Right ventricle myocardium superior (tissue), 1 donor: ENCODE measurements at places on chromosomes 5 and 9. TPM values are rescaled to one million over a fixed set of nuclear protein-coding genes. Genes with fewer than 3 reads are reported as not detected.
A peak's percentile ranks its signal among the peaks of the same experiment; 100 is the strongest.

DNA sequence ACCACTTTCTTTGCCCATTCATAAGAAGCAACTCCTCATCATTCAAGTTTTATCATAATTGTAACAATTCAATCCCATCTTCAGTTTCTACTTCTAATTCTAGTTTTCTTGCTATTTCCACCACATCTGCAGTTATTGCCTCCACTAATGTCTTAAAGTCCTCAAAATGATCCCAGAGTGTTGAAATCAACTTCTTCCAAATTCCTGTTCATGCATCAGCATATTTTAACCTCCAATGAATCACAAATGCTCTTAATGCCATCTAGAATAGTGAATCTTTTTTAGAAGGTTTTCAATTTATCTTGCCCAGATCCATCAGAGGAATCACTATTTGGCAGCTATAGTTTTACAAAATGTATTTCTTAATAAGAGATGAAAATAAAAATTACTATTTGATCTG, 3.2 kb upstream of the SRP19 start:
- DNase-seq, result no peak

- no peak for DNase-seq
Measured at GRCh38 chr5:101035425-101035824, 132.3 kb upstream of the ST8SIA4 start.

GRCh38 chr5:69032009-69032408, 61.8 kb upstream of the SLC30A5 start:
- DNase-seq, result no peak

GRCh38 chr9:93595461-93595860, 19.1 kb downstream of the PHF2 start:
- DNase-seq, result no peak

DNA sequence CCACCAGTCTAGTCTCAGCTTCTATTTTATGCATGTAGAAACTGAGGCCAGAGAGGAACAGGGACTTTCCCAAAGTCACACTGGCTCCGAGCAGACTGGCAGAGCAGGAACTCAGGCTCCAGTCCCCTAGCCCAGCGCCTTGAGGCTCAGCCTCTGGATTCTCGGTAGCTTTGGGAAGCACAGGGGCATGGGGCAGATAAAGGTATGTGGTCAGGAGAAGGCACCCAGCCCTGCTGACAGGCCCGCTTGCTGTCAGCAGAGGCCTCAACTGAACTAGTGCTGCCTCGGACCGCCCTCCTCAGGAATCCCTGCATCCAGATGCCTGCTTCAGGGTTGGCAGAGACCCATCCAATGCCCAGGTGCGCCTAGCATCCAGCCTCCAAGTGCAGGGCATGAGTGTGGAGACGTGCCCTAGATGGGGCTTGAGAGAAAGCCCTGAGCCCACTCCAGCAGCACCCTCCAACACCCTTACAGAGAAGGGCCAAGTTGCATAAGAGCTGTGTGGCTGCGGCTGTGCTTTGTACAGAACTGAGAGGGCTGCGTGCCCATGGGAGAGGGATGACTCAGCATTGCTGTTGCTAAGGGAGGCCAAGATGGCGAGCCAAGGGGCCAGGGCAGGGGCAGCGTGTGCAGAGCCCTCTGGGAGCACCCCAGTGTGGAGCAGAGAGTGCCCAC, 168.6 kb downstream of the MACROH2A1 start:
- DNase-seq, result peak; percentile 81

- DNase-seq, result no peak
Measured at GRCh38 chr9:137409515-137409914, 13.4 kb downstream of the EXD3 start.

DNA sequence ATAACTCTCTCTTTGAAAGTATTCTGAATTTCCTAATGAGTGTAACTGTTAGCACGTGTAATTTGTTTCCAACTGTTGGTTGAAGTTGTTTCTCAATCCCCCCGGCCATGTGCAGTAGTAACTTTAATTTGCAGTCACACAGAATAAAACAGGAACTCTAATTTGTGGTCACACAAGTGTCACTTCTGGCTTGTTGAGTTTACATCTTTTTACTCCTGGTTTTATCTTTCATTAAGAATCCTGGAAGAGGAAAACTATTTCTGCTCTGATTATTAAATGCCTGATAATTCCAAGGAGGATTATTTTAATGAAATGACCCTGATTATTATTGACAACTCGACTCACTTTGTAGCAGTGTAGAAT, 1.2 kb downstream of the SCAMP1 start:
- no peak for DNase-seq

DNA sequence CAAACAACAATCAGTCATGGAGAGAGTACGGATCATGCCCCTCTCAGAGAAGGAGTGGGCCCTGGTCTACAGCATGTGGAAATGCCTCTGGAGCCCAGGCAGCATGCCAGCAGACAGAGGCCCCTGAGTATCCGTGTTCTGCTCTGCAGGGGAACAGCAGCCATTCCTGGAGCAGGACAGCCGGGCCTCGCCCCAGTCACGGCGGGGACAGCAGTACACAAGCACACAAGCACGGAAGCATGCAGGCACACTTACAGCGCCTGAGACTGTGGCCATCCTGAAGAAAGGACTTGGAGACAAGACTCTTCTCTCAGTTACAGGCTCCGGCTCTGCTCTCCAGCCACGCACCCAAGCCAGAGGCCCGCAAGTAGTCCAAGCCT, 102.6 kb upstream of the ALDH1B1 start:
- DNase-seq, result no peak

DNA sequence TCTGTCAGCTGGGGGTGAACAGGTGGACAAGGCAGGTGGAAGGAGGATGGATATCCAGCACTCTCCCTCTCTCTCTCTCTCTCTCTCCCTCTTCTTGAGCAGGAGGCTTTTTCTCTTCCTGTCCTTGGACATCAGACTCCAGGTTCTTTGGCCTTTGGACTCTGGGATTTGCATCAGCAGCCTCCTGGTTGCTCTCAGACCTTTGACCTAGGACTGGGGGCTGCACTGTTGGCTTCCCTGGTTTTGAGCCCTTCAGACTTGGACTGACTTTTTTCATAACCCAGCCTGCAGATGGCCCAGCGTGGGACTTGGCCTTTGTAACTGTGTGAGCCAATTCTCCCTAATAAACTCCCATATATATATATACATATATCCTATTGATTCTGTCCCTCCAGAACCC, 35.0 kb upstream of the SEMA4D start:
- DNase-seq, result no peak

GRCh38 chr5:178627259-178627598, 379 bp upstream of the CLK4 start:
- DNase-seq, result no peak

DNA sequence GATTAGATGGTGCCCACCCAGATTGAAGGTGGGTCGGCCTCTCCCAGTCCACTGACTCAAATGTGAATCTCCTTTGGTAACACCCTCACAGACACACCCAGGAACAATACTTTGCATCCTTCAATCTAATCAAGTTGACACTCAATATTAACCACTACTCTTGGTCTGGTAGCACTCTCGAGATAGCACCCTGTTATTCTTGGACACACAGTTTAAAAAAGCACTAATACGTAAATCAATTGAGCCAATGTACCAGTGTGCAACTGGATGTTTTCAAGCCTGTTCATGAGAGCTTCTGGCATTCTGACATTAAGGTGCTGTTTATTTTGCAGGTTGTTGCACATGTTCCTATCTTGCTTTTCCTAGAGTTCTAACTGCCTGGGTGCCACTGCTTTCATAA, 35.3 kb downstream of the MARCHF3 start:
- no peak for DNase-seq

- peak; percentile 61 for DNase-seq
Measured at GRCh38 chr5:71899865-71900342, 180.8 kb downstream of the CARTPT start.

DNA sequence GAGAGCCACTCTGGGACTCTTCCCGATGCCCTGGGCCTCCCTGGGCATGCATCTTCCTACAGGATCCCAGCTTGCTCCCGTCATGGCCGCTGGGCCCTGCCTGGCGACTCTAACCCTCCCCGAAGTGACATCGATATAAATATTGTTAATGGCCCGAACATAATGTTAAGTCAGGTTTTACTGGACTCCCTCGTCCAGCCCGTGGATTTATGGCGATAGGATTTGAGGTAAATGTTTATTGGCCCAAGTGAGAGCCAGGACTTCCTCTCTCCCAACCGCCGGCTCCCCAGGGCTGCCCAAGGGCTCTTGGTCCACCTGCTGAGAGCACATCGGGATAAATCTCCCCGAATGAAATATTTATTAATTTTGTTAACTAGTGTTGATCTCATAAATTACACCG, 246.3 kb downstream of the PBX3 start:
- DNase-seq, result no peak

- no peak for DNase-seq
Measured at GRCh38 chr5:73189871-73190376, 16.9 kb downstream of the TMEM174 start.

DNA sequence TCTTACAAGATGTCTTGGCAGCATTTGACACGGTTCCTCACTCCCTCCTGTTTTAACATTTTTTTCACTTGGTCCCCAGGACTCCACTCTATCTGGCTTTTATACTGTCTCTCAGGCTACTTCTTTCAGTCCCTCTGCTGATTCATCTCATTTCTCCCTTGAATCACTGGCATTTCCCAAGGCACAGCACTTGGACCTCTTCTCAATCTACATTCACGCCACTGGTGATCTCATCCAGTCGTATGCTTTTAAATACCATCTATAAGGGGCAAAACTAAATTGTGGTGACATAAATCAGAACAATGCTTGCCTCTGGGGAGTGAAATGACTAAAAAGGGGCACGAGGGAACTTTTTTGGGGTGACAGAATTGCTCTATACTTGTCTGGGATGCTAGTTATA, 47.1 kb downstream of the MAPKAP1 start:
- no peak for DNase-seq

DNA sequence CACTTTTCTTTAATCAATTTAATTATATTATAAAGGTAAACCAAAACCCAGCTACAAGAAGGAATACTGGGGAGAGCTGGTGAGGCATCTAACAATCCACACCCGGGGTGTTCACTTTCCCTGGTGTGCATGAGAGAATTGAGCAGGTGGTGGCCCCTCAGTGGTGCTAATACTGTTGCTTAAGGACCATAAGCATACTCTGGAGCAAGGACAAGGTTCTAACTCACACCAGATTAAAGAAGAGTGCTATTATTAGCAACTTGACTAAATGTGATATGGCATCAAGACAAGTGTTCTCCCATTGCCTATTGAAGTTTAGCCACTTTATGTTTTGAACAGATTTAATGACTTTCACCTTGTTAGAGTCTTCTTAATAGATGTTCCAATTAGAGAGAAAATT, 8.8 kb downstream of the RGS7BP start:
- DNase-seq, result no peak

TAF11L6 gene
- total RNA-seq, result not detected

NR4A3 gene
- total RNA-seq, result 3.7 TPM

FAM221B gene
- total RNA-seq, result not detected

FOXE1 gene
- total RNA-seq, result not detected

RASA1 gene
- total RNA-seq, result 18.1 TPM

WWC1 gene
- total RNA-seq, result 1.8 TPM

COL23A1 gene
- 18.8 TPM for total RNA-seq

PLEKHG4B gene
- total RNA-seq, result not detected

INSL6 gene
- not detected for total RNA-seq

SH3PXD2B gene
- 5.3 TPM for total RNA-seq
